Left hindlimb (tissue), 1 donor: ENCODE measurements at places on chromosomes 4 and X.

DNA sequence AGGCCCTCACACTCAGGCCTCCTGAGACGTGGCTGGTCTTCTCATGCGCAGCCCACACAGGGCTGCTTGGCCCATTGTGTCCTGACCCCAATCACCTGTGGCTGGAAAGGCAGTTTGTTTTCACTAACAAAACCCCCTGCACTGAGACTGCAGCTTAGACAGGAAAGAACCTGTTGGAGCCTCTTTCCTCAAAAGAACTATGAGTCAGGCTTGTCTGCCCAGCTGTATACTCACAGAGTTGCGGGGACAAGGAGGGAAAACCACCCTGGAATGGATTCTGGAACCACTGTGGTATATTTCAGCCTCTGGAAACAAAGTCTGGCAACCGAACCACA is 5.2 kb upstream of the TMEM156 start:
- DNase-seq: no peak

GRCh38 chr4:140720387-140721304 is 35.5 kb downstream of the TBC1D9 start:
- DNase-seq: no peak

GRCh38 chrX:86051741-86052140 is 4.4 kb upstream of the CHM start:
- DNase-seq: no peak

DNA sequence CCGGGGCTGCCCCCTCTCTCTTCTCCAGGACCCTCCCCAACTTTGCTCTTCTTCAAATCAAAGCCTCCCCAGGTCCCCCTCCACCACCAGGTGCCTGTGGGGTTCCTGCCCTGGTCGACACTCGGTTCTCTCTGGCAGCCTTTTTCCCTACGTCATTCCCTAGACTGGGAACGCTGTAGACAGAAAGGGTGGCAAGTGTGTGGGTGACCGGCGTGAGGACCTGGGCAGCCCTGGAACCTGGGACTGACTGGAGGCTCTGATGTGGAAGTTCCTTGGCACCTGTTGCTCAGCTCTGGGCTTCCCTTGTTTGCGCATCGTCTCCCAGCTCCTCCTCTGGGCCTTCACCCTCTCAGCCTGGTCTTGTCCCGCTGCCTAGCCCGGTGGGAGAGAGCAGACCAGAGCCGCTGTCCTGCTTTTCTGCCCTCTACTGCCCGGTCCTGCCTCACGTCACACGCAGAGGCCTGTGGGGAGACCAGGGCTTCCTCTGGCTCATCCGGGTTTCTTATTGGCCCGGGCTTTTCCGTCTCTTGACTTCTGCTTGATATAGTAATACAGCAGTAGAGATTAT is 1.3 kb downstream of the TACC3 start:
- no peak for DNase-seq

DNA sequence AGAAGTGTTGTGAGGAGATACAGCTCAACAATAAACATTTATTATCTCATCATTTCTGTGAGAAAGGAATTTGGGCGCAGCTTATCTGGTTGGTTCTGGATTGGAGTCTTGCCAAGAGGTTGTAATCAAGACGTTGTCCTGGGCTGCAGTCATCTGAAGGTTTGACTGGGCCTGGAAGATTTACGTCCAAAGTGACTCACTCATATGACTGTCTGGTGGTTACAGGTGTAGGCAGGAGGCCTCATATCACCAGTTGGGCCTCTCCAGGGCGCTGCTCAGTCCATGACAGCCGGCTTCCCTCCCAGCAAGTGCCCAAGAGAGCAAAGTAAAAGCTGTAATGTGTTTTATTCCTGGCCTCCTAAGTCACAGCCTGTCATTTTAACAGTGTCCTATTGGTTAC is 106.3 kb downstream of the USP46 start:
- DNase-seq: no peak

- DNase-seq: peak; percentile 70
Measured at GRCh38 chr4:124060261-124060918, 652.1 kb downstream of the ANKRD50 start.

- DNase-seq: no peak
Measured at GRCh38 chrX:22121161-22121560, 89.0 kb downstream of the PHEX start.
